ENCODE measurements at places on chromosomes 7 and 10. TPM values are rescaled to one million over a fixed set of nuclear protein-coding genes. Genes with fewer than 3 reads are reported as not detected.

HMX2 gene
- not detected for total RNA-seq

MMP21 gene
- not detected for total RNA-seq

PLAU gene
- 81.2 TPM for total RNA-seq

CLDN4 gene
- total RNA-seq = 13.7 TPM

SMIM30 gene
- 45.1 TPM for total RNA-seq

VSIR gene
- 2.9 TPM for total RNA-seq

RADIL gene
- total RNA-seq = 0.22 TPM

TECPR1 gene
- 23.9 TPM for total RNA-seq

PPP1R3A gene
- not detected for total RNA-seq

LRRC61 gene
- total RNA-seq = 0.24 TPM

- no peak for DNase-seq
Observed at GRCh38 chr10:51993475-51993874, 294.1 kb upstream of the CSTF2T start.

GRCh38 chr7:91140286-91140685 is 123.9 kb upstream of the FZD1 start:
- no peak for DNase-seq

DNA sequence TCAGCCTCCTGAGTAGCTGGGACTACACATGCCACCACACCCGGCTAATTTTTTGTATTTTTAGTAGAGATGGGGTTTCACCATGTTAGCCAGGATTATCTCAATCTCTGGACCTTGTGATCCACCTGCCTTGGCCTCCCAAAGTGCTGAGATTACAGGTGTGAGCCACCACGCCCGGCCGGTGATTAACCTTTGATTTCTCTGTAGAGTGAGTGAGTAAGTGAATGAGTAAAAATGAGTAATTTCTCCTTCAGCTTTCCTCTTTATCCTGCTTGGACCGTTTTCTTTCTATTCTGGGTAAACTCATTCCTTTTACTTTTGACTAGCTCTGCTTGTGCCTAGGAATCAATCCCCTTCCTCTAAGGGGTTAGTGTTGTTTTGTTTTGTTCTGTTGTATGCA is 36.8 kb downstream of the ST7 start:
- no peak for DNase-seq

DNA sequence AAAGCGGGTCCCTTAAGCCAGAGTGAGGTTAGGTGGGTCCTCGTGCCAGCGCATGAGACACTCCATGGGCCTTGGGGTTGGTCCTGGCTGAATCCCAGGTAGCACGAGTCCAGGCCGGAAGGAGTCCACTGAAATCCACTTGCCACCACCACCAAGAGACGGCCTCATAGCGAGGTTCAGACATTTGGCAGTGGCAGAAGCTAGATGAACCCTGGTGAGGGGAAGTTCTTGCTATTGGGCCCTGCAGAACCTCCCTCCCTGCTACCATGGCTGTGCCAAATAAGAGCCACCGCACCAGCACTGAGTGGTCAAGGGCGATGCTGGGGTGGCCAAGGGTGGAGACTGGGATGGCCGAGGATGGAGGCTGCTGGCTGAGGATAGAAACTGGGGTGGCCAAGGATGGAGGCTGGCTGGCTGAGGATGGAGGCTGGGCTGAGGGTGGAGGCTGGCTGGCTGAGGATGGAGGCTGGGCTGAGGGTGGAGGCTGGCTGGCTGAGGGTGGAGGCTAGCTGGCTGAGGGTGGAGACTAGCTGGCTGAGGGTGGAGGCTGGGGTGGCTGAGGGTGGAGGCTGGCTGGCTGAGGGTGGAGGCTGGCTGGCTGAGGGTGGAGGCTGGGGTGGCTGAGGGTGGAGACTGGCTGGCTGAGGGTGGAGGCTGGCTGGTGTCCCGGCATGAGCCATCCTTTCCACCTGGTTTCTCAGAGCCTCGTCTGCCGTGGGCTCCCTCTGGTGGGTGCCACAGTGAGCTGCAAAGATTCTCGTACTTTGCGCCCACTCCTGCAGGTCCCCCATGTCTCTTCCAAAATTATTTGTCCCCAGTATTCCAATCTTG is 88.2 kb downstream of the ELFN1 start:
- no peak for DNase-seq

- peak; percentile 69 for DNase-seq
Observed at GRCh38 chr10:121709675-121710073, 111.4 kb upstream of the FGFR2 start.

- DNase-seq = peak; percentile 39
Observed at GRCh38 chr10:32104622-32105509, 48.6 kb upstream of the KIF5B start.

GRCh38 chr10:13705526-13706174 is 118.9 kb downstream of the PRPF18 start:
- DNase-seq = no peak

- no peak for DNase-seq
Observed at GRCh38 chr7:33040803-33041516, 21.6 kb downstream of the NT5C3A start.

DNA sequence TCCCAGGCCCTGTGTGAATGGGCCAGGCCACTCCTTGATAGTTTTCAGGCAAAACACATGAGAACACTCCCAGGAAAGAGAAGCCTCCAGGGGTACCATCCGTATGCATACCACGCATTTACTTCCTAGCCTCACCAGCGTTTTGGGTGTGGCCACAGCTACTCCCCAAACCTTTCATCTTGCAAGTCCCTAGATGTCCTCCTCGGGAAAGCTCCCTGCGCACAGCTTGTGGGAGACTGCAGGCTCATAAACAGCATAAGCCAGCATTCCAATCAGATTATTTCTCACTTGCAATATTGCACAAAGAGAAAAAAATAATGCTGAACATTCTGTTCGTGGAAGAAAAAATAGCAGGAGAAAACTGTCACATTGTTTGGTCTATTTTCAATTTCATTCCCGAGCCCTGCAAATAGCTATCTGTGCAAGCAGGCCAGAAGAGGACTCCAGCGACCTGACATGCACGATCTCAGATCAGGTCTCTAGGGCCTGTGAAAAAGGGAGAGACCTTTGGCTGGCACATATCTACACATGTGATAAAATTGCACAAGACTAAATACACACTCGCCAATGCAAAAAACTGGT is 175.6 kb downstream of the PLXNA4 start:
- DNase-seq = no peak

GRCh38 chr7:117791877-117792780 is 81.1 kb downstream of the CTTNBP2 start:
- no peak for DNase-seq

GRCh38 chr7:142389544-142389943 is 131.7 kb upstream of the PRSS58 start:
- DNase-seq = no peak

- DNase-seq = no peak
Observed at GRCh38 chr7:91801331-91801983, 79.0 kb downstream of the MTERF1 start.

- DNase-seq = peak; percentile 16
Observed at GRCh38 chr10:81019029-81019890, 481.6 kb downstream of the SH2D4B start.

- no peak for DNase-seq
Observed at GRCh38 chr10:70564901-70565351, 37.6 kb downstream of the PRF1 start.

GRCh38 chr10:22246680-22247391 is 29.0 kb upstream of the EBLN1 start:
- DNase-seq = peak; percentile 90

GRCh38 chr7:65238785-65239184 is 134.9 kb upstream of the ZNF92 start:
- DNase-seq = no peak

Data from astrocyte (in vitro differentiated cells and primary cell).